Bronchial epithelial cell (primary cell): ENCODE measurements at places on chromosomes 5 and 9.

DNA sequence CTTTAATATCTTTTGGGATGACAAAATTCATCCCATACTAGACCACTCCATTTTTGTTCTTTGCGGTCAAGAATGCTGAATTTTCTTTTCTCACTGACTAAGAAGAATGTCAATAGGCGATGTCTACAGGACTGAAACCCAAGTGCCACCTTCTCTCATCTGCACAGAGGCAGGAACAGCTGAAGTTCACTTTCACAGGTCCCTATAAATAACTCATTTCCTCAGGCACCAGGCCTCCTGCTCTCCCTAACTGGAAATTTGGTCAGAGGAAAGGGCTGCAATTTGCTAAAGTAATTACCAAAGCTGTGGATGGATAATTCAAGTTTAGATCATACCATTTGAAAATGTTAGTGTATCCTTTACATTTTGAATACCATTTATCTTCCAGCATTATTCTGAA lies 142.9 kb downstream of the DIRAS2 start:
- DNase-seq = no peak

DNA sequence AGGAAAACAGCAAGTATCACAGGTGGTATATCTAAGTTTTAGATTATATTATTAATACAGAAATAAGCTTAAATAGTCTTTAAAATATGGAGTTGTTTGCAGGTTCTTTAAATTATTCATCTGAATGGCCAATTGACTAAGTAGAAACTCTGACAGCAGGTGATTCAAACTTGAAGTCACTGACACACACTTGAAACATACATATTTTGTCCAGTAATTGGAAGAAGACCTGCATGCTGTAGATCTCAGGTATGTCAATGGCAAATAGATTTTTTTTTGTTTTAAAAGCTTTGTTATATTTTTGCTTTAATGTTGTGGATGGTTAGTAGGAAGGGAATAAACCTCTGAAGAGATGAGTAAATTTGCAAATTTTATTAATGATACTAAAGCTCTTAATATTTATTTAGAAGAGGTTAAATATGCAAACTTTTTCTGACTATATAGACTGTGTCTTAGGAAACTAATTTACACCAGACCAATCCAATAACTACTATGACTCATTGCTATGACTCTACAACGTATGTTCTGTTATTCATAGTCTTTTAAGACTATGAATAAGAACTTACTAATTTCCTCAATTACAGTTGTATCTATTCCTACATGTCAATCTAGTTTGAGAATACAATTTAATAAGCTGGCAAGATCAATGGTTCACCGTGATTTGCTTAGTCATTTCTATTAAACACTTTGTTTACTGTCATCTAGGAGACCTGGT lies 53.9 kb upstream of the RORB start:
- DNase-seq = peak; percentile 96

DNA sequence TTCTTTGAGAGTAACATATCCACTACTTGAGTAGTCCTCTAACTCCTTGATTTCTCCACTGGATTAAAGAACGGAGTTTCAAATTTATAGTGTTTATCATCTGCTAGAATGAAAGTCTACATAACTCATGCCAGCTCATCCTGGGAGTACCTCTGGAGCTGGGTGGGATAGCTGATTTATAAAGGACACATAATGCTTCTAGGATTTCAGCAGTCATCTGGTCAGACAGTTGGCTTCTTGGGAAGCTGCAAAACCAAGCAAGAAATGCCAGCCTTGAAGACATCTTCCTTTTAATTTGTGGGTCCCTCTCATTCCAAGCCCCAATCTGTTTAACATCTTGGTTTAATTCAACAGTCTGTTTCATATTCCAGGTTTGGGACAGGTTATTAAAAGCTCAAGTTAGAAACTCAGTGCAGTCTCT lies 3.2 kb downstream of the GALNT10 start:
- DNase-seq = no peak

DNA sequence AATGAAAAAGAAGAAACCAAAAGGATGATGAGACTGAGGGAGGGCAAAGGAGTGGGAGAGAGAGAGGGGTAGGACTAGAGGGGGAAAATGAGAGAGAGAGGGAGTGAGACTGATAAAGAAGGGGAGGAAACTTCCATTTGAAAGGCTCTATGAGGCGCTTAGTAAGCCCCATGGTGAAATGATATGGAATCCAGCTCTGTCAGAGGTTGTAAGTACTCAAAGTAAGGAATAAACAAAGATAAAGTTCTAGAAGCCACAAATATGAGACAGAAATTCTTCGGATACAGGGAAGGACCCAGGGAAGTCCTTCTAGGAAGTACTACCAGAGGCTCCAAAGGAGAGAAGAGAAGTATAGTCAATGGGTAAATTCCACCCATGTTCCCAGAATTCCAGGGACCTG lies 21.7 kb upstream of the VLDLR start:
- no peak for DNase-seq

GRCh38 chr5:178396796-178397720 lies 164.5 kb upstream of the PHYKPL start:
- no peak for DNase-seq

GRCh38 chr5:169606279-169606678 lies 22.7 kb downstream of the SPDL1 start:
- DNase-seq = no peak

DNA sequence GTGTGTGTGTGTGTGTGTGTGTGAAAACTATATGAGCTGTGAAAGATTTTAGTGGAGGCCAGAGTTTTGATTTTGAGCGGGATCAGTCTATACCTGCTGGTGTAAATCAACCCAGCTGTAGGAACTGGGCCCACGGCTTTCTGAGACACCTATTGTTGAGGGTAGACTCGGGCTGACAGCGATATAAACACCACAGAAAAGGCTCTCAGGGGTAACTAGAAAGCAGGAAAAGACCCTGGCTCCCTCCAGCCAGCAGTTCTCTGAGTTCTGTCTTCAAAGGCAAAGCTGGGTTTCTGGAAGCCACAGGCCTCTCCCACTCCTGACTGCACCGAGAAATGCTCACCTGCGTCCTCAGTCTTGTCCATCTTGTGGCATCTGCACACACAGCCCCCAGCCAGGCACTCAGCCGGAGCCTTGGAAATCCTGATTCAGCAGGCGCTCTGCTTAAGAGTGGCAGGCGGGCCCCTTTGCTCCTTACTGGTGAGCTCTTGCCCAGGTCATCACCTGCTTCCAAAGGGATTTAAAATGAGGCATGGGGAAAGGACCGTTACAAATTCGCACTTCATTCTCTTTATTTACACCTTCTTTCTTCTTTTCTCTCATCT lies 223.3 kb downstream of the NDUFS4 start:
- no peak for DNase-seq

- peak; percentile 37 for DNase-seq
Measured at GRCh38 chr5:41508186-41508585, 2.2 kb downstream of the PLCXD3 start.

DNA sequence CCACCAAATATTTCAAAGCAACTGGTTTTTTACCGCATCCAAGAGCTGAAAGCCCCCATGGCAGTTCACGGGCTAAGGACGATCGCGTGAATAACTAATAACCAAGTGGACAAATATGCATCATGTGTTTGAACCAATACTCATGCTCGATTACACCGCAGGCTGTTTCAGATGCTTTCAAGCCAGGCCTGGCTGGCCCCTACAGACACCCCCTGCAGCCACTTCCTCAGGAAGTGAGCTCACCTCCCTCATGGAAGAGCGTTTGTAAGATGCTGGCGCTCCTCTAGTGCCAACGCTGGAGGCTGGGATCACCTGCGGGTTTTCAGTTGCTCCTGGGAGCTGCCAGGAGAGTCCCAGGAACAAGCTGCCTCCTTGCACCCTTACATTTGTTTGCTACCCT lies 53.9 kb upstream of the PTCH1 start:
- DNase-seq = no peak

GRCh38 chr5:142803428-142804125 lies 33.4 kb downstream of the ARHGAP26 start:
- no peak for DNase-seq

DNA sequence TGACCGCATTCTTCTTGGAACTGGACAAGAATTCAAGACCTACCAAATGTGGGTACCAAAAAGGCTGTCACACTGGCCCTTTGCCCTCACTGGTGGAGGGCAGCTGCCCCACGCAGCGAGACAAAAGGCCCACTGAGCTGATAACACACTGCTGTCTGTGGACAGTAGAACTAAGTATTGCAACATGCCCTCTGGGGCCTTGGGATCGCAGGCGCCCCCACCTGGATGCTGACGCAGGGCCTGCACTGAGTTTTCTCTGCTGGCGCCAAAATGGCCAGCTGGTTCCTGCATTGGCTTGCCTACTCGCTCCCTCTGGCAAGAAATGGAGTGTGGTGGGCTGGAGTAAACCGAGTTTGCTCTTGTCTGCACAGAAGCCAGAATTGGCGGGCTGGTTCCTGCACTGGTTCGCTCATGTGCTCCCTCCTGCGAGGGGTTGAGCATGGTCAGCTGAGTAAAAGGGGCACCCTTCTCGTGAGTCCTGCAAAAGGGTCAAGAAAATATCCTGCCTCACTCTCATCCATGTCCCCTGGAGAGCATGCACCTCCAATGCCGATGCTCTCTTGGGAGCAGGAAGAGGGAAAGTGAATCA lies 55.7 kb downstream of the NXNL2 start:
- DNase-seq = no peak

DNA sequence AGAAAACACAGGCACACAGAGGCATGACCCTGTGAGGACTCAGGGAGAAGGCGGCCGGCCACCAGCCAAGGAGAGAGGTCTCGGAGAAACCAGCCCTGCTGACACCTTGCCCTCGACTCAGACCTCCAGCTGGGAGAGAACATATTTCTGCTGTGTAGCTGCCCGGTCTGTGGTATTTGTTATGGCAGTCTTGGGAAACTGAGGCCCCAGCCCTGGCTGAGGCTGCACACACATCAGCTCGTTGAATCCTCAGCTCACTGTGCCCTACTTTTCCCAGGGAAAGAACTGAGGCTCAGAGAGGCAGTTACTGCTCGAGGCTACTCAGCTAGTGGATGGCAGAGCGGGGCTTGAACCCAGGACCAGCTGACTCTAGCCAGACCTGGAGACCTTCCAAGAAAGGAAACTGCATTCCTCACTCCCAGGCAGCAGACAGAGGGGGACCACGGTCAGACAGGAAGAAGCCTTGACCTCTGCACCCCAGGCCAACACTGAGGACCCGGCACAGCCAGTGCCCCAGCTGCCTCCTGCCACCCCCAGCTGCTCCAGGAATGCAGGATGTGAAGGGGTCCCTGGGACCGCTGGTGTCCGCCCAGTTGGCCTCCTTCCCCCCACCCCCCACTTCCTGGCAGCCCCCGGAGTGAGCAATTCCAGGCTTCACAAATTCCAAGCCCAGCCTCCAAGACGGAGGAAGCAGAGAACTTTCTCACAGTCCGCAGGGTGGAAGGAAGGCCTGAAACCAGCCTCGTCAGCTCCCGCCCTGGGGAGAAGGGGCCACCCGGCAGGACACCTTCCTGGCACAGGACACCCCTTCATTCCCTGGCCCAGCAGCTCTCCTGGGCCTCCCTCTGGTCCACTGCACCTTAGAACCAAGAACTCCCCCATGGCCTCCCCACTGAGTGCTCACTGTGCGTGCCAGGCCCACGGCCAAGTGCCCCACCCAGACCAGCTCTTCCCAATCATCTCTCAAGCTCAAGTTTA lies 69.9 kb downstream of the LRSAM1 start:
- DNase-seq = no peak

DNA sequence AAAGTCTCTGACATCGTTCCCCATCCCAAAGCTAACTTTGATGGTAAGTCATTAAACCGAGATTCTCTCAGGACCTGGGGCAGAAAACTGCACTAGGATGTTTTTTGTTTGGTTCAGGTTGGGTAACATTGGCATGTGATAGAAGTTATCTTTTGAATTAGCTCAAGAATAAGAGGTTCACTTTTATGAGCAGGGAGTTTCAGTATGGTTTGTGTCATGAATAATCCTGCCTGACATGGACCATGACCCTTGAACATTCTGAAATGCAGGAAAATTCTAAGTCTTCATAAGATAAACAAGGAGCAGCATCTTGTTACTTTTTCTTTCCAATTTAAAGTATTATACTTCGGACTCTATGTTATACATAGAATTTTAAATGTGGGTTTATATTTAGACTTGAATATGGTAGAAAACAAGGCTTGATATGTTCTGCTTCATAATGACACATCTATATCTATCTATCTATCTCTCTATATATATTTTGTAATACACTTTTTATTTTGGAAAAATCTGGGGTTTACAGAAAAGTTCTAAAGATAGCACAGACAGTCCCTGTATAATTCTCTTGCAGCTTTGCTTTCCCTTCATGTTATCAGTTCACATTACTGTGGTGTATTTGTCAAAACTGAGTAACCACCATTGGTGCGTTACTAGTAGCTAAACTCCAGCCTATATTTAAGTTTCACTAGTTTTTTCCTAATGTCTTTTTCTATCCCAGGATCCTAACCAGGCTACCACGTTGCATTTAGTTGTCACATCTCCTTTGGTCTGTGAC lies 102.7 kb upstream of the TAF11L2 start:
- no peak for DNase-seq

- no peak for DNase-seq
Measured at GRCh38 chr9:6692881-6693361, 47.4 kb upstream of the GLDC start.

DNA sequence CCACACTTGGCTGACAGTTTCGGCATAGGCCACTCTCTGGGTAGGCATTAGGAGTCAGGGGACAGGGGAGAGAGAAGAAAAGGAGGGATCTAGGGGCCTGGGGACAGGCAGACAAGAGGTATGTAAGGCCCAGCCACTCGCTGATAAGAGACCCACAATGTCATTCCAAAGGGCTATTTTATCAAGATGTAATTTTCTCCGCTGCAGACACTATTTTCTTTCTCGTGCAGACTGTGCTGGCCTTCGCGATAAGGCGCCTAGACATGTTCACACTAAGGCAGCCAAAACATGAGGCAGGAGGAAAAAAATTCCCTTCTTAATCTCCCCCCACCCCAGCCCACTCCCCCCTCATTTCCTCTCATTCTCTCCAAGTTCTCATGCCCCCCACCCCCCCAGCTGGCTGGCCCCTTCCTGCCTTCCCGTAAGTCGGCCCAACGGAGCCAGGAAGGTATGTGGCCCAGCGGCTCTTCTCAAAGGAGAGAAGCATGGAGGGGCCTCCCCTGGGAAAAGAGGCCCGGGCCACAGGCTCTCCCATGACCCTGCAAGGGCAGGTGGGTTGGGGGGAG lies 44.9 kb upstream of the SYNPO start:
- DNase-seq = no peak

DNA sequence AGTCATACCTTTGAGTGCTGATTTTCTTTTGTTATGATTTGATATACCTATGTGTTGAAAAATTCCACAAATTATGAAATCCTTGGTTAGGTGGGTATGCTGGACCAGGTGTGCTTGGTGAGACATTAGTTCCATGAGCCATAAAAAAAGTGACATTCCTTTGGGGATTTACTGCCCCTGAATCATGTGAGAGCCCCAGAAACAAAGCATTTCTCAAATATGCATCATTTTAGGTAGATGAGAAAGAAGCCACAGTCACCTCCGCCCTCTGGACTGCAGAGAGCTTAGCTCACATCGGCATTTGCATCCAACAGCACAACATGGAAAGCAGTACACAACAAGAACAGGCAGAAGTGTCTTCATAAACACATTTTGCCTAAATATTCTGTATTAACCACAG lies 55.3 kb downstream of the DAP start:
- peak; percentile 35 for DNase-seq
